Stimulated activated CD8-positive, alpha-beta memory T cell treated with anti-CD3 and anti-CD28 coated beads, Interleukin-2, amount 100 ng/mL, for 1 hour (primary cell): ENCODE measurements at places on chromosomes 13 and 19.

DNA sequence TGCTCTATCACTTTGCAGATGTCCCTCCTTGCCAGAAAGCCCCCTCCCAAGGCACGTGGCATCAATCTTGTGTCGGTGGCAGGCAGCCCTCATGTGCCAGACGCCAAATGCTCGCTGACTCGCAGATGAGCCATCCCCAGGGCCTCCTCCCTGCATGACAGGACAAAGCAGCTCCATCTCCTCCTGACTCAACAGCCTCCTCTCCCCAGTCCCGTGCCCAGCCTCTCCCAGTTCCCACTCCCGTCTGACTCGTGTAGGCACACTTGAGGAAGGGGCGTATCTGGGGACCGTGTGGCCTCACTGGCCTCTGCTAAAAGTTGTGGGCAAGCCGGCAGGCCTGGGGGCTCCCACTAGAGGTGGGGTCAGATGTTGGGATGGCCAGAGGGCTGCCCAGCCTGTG is 133.6 kb downstream of the STK24 start:
- DNase-seq = no peak

- DNase-seq = no peak
These were observed 18.9 kb upstream of the FOSB start for GRCh38 chr19:45448887-45449299.

- DNase-seq = no peak
These were observed 1159.1 kb downstream of the PCDH9 start for GRCh38 chr13:66071029-66071428.

DNA sequence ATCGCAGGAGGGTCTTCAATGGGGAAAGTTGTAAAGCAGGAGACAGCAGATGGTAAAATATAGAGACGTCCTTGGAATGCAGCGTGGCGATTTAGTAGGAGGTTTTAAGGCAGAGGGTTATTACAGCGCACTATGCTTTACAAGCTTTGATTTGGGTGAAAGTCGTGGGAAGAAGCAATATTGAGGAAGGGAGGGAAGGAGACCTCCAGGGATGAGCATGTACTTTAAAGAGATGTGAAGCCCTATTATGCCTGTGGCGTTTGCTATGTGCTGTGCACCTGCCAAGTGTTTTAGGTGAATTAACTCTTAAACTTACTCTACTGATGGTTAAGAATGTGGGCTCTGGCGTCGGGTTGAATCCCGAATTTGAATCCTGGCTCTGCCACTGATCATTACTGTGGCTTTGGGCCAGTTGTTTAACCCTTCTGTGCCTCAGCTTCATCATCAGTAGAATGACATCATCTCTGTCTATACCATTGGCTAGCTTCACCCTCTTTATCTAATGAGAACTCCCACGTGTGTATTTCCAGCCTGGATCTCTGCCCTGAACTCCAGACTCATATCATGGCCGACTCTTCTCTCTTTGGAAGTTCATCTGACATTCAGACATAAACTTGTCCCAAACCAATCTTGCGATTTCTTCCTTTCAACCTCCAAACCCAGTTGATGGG is 583 bp downstream of the CCDC61 start:
- no peak for DNase-seq

DNA sequence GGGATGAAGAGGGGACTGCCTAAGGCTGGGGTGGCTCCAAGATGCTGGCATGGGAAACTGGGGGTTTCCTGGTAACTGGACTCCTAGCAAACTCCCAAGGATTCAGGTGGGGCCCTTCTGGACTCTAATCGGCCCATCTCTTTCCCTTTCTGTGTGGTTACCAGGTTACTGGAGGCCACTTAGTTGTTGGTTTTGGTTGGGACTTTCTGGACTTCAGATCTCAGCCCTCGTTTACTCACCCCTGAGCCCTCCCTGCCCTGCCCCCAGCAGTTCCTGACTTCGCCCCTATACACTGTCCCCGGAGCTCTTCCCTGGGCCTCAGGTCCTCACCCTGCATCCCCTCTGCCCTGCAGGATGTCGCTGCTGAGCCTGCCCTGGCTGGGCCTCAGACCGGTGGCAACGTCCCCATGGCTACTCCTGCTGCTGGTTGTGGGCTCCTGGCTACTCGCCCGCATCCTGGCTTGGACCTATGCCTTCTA is 328 bp downstream of the CYP4F12 start:
- DNase-seq = no peak

- DNase-seq = no peak
These were observed 627.9 kb upstream of the KLF12 start for GRCh38 chr13:74761801-74762757.
